ENCODE measurements at places on chromosomes 11 and 22.

- no peak for DNase-seq
Observed at GRCh38 chr22:23070418-23071229, at the start of gene GNAZ. Gene GNAZ, plus strand, starts transcription at chr22:23070519. Its CDS starts 25,177 bp downstream, at chr22:23095696.

DNA sequence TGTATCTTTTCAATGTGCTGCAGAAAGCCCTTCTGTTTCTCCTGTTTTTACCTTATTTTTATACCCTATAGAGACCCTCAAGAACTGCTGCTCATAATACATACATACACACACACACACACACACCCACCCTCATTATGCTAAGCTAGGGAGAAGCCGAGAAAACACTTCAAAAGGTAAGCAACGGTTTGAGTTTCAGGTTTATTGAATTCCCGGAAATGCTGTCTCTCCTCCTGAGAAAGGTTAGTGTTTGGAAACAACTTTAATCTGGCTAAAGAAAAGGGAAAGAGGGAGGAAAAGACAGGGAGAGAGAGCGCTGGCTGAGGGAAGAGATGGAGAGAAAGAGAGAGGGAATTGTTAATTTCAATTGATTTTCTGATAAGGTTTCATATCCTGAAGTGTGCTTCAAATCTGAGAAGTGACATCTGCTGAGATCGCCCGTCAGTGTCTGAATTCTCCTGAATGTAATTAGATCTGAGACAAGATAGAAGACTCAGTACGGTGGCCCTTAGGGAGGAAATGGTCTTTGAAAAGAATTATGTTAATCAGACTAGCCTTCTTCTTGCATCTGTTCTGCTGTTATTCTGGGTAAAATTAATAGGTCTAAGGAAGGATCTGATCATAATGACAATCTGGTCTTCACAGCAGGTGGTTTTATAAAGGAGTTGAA, 169.1 kb downstream of the NXPE2 start:
- no peak for DNase-seq

- no peak for DNase-seq
Observed at GRCh38 chr11:102798012-102798746, at the start of gene MMP1. Gene MMP1, minus strand, starts transcription at chr11:102798160. Its CDS starts 68 bp downstream, at chr11:102798092.

DNA sequence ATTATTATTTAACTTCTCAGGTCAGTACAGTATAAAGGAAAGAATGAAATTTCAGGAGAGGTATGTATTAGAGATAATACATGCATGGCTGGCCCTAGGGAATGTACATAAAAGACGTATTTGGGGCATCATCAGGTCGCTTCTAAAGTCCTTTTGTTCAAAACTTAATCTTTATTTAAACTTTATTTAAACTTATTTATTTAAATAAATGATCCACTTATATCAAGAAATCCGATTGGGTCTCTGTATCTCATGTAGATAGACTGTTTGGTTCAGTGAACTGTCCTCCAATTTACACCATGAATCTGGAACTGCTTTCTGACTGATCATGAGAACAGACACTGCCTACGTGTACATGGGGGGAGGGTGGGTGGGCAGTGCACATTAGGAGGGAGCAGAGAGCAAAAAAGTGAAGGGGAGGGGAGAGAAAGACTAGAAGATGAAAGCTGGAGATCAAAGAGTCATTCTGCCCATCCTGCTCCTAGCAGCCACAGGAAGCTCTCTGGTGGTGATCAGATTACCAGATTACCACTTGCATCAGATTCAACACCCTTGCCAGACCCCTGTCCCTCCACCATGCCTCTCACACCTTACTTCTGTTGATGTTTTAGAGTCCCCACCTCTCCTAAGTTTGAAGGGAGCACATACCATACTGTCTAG, 92.1 kb upstream of the MTMR2 start:
- DNase-seq: no peak

GRCh38 chr11:25758145-25758661, 573.7 kb upstream of the ANO3 start:
- no peak for DNase-seq

All from erythroblast (primary cell).